Vagina (tissue), 2 donors: ENCODE measurements at places on chromosomes 5 and 9.

DNA sequence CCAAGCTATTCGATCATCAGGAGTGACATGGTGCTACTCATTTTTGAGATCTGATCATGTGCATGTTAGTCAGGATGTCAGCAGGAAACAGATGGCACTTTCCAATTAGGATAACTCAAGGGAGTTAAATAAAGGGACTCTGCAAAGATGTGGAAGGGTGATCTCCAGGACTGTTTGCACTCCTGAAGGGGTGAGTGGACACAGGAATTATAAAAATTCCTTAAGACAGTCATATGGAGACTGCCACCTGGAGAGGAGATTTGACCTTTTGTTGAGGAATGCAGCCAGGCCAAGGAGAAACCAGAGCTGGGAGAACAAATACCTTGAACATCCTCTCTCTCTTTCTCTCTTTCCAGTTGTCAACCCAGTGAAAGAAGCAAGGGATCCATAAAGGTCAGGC lies 189.1 kb downstream of the GABRG2 start:
- DNase-seq: no peak
- no peaks in the 10 kb centered on the region for H3K27me3 ChIP-seq
- no peaks in the 10 kb centered on the region for H3K36me3 ChIP-seq
- H3K4me1 ChIP-seq: no peaks in the 10 kb centered on the region

GRCh38 chr9:118575341-118576070 lies 793.7 kb downstream of the BRINP1 start:
- no peak overlapping the region for H3K4me3 ChIP-seq
- DNase-seq: no peak
- H3K27ac ChIP-seq: no peak overlapping the region
- no peaks in the 10 kb centered on the region for H3K27me3 ChIP-seq

DNA sequence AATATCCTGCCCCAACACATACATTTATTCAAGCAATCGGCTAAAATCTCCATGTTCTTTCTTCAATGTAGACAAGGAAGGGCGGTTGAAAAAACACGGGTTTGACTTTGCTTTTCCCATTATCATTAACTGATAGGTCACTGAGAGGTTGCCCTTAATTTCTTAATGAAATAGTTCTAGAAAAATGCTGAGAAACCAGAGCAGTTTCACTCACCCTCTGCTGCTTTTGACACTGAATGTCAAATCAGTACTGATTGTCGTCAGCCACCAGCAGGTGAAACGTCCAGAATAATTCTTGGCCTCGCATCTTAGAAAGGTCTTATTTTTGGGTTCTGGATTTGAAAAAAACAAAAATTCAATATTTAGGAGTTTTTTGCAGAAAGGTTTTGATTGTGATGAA lies 8.1 kb downstream of the IL12B start:
- H3K36me3 ChIP-seq: no peaks in the 10 kb centered on the region
- no peaks in the 10 kb centered on the region for H3K4me1 ChIP-seq
- no peak overlapping the region for H3K27ac ChIP-seq
- H3K27me3 ChIP-seq: no peaks in the 10 kb centered on the region

DNA sequence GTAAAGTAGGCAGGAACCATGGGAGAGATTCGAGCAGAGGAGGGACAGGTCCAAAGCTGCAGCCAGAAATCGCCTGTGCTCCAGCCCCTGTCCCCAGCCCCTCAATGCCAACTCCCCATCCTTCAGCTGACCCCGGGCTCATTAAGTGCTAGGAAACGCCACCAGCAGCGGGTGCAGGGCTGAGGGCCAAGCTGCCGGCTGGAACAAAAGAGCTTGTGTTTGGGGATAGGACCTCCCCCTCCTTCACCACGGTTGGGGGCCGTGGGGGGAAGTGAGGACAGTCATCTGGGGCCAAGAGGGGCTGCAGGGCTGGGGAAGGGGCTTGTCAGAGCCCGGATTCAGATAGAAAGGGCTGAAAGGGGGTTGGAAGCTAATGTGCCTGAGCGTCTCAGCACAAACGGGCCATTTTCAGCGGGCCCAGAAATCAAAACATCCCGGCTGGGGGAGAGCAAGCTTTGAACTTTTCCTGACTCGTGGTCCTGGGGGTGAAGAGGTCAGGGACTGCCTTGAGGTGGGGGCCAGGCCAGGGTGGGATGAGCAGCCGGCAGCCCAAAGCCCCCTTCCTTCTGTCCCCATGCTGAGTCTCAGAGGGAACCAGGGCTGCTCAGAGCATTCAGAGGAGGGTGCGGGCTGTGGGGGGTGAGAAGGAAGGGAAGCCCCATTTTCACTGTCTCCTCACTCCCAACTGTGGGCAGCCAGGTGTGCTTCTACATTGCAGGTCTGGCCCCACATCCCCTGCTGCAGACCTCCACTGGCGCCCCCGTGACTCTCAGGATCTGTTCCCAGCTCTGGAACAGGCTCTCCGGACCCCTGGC lies 69.4 kb upstream of the DAB2IP start:
- no peaks in the 10 kb centered on the region for H3K27me3 ChIP-seq
- H3K27ac ChIP-seq: no peak overlapping the region
- DNase-seq: no peak
- no peaks in the 10 kb centered on the region for H3K4me1 ChIP-seq

- no peaks in the 10 kb centered on the region for H3K27me3 ChIP-seq
- H3K4me1 ChIP-seq: peaks cover 26% of the 10 kb centered on the region
- H3K27ac ChIP-seq: peak overlapping the region; percentile 65
- DNase-seq: peak; percentile 60
- no peaks in the 10 kb centered on the region for H3K36me3 ChIP-seq
Measured at GRCh38 chr9:97511655-97512427, 10.4 kb downstream of the TMOD1 start.

DNA sequence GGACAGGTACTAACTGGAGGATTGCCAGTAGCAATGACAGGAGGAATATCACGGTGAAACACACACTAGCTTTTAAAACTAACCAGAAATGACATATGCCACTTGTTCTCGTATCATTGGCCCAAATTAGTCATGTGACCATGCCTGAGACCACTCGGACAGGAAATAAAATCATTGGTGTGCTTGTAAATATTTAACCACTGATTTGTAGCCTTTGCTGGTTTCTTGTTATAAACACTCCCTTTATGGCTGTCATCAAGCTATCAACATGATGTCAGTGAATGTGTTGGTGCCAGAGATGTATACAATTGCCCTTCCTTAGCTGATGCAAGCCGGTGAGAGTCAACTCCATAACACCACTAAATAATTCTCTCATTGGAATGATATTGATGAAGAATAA lies 123.7 kb upstream of the ANKH start:
- no peak overlapping the region for H3K27ac ChIP-seq
- H3K4me3 ChIP-seq: no peak overlapping the region
- H3K27me3 ChIP-seq: no peaks in the 10 kb centered on the region
- H3K4me1 ChIP-seq: no peaks in the 10 kb centered on the region
- DNase-seq: no peak

DNA sequence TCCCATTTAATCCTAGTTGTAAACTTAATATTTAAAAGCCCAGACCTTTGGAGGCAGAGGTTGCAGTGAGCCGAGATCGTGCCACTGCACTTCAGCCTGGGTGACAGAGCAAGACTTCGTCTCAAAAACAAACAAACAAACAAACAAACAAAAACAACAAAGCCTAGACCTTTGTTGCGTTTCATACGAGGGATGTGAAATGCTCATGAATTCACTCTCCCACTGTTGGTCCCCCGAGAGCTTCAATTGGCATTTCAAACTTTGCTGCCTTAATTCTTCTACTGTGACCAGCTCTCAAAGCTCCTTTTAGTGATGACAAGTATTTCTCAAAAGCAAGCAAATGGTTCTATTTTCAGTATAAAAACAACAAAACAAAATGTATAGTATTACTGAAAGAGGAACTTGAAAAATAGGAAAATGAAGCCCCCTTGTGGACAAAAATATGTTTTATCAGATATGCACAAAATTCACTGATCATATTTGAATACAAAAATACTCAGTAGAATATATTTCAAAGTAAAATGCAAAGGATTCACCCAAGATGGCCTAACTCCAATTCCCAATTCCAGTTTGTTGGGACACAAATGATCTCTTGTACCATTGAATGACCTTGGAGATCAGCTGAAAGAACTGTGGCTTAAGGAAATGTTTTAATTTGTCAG lies 140.4 kb downstream of the ESM1 start:
- H3K4me3 ChIP-seq: no peak overlapping the region
- H3K36me3 ChIP-seq: no peaks in the 10 kb centered on the region
- no peak for DNase-seq

DNA sequence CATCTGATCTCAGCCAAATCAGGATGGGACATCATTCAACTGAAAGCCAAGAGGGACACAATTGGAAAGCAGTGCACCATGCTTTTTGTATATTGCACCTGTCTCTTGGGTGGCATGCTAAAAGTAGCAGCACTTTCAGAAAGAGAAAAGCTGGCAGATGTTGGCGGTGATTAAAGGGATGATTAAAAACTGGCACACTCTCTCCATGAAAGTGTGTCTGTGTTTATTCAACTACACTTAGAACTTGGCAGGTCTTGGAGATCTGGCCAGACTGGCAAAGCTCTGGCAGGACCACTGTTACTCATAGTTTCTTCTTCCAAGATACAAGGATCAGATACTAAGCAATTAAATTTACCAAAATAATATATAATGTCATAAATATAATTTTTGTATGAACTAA lies 112.9 kb upstream of the ELAVL2 start:
- no peaks in the 10 kb centered on the region for H3K27me3 ChIP-seq
- DNase-seq: no peak
- no peaks in the 10 kb centered on the region for H3K36me3 ChIP-seq
- H3K4me3 ChIP-seq: no peak overlapping the region

GRCh38 chr9:136193127-136193890 lies 11.6 kb downstream of the LHX3 start:
- H3K4me1 ChIP-seq: peaks cover 12% of the 10 kb centered on the region
- peaks cover 19% of the 10 kb centered on the region for H3K27me3 ChIP-seq
- no peak for DNase-seq
- H3K4me3 ChIP-seq: no peak overlapping the region

GRCh38 chr9:133737071-133737773 lies 930 bp downstream of the SARDH start:
- H3K4me3 ChIP-seq: no peak overlapping the region
- peaks cover 16% of the 10 kb centered on the region for H3K4me1 ChIP-seq
- no peaks in the 10 kb centered on the region for H3K36me3 ChIP-seq
- no peak overlapping the region for H3K27ac ChIP-seq
- DNase-seq: peak; percentile 64

- H3K4me1 ChIP-seq: no peaks in the 10 kb centered on the region
- no peaks in the 10 kb centered on the region for H3K36me3 ChIP-seq
- H3K4me3 ChIP-seq: no peak overlapping the region
- no peaks in the 10 kb centered on the region for H3K27me3 ChIP-seq
- no peak overlapping the region for H3K27ac ChIP-seq
Measured at GRCh38 chr9:12933957-12934356, 159.1 kb downstream of the LURAP1L start.
